ENCODE measurements at places on chromosomes 4 and X.
A peak's percentile ranks its signal among the peaks of the same experiment; 100 is the strongest.

- DNase-seq, result no peak
Observed at GRCh38 chrX:13463608-13464007, 105.8 kb upstream of the EGFL6 start.

GRCh38 chr4:167930166-167930565 is 162.2 kb upstream of the ANXA10 start:
- DNase-seq, result no peak

DNA sequence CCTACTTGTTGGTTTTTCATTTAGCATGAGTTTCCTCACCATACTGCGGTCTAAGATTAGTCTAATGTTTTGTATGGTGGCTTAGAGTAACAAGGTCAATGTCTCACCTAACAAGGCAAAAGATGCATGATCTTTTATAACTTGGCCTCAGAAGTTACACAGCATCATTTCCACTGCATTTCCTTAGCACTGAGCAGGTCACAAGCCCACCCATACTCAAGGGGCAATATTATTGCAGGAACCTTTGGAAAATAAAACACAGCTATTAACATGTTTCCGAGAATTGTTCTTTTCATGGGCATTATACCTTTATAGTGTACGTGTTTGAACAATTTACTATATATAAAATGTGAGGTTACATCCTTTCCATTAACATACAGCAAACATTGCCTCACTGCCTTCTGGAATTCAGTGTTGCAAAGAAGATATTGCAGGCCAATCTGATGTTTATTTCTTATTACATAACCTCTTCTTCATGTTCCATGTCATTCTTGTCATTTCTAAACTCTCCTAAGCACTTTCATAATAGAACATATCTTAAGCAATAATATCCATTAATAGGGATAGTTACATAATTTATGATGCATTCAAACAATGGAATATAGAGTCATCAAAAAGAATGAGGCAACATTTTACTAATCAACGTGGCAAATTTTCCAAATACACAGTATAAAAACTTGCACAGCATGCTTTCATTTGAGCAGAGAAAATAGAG is 153.8 kb downstream of the AREG start:
- DNase-seq, result no peak

DNA sequence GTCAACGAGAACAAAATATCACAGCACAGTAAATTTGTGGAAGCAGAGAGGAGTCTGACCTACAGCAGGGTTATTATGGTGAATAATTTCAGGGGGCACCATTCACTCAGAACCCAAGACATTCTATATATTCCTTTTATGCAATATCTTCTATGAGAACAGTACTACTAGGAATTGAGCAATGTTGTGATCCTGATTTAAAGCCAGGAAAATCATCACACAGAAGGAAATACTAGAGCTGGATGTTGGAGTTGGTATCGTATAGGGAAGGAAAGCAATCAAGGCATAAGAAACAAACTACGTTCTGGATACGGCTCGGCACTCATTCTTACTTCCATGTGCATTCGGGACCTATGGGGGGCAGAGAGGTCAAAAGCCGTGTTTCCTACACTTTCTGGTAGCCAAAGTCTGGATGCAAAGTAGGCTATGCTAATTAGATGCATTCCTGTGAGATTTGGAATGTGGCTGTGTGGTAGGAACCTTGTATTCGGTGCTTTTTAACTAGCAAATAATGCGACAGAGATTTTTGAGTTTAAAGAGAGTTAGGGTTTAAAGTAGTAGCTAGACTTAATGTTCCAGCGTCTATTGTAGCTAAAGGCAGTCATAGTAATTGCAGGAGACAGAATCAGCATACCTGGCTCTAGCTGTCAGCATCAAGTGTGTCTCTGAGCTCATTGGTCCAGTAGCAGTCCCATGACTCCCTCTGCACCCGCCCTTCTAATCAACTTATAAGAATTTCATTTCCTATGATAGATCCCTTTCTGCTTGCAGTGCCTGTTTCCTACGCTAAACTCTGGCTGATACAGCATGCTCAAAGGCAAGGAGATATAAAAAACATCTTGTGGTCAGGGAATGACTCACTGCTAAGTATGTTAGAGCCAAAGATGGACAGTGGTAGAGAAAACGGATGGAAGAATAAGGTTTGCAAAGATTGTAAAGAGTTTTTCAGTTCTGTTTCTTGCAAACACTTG is 43.3 kb upstream of the PDGFC start:
- DNase-seq, result no peak

GRCh38 chrX:39984191-39984956 is 113.4 kb downstream of the BCOR start:
- no peak for DNase-seq

GRCh38 chr4:29770627-29771026 is 949.5 kb upstream of the PCDH7 start:
- no peak for DNase-seq

DNA sequence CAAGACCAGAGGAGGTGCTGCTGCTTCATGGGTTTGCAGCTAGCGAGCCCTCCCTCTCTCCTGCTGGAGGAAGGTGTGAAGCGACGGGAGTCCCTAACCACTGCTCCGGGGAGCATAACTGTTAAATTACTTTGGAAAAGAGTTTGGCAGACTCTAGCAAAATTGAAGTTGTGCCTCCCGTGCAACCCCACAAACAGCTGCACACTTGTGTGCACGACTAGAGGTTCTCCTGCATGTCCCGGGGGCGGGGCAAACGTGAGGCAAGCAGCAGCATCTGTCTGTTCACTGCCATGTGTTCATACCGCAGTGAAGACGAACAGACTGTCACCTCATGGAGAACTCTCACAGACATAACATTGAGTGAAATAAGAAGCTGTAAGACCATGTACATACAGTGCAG is 34.5 kb downstream of the TNIP2 start:
- no peak for DNase-seq

GRCh38 chr4:176798540-176798939 is 5.8 kb upstream of the VEGFC start:
- no peak for DNase-seq

DNA sequence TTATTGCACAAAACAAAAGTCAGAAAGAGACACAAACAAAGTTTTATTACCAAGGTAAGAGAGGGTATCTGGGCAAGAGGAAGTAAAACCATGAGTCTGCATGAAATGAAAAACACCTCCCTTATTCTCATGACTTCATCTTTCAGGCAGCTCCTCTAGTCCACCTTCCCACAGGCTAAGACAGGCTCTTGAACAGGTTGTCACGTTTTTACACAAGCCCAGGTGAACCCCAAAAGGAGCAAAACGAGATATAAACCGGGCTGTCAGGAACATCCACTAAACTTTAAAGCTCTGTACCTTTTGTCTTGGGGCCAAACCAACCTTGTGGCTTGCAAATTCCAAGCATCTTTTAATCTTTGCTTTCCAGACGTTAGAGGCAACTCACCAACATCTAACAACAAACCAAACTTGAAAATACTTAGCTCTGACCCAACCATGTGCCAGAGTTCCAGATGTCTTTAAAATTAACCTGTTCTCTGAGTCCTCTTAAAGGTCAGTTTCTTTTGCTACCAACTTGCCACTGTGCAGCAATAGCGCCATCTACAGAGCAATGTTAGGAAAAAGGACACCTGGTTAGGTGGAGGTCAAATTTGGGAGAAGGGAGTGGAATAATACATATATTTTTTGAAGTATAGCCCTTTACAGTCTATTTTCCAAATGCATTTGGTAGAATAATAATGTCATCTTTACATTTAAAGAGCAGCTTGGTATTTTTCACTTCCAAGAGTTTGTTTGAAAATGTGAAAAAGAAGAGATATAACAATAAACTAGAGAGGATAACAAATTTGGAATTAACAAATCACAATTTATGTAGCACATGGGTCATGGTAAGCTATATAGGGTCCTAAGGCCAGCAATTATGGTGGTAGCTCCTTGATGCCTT is 73.1 kb downstream of the QRFPR start:
- DNase-seq, result no peak

DNA sequence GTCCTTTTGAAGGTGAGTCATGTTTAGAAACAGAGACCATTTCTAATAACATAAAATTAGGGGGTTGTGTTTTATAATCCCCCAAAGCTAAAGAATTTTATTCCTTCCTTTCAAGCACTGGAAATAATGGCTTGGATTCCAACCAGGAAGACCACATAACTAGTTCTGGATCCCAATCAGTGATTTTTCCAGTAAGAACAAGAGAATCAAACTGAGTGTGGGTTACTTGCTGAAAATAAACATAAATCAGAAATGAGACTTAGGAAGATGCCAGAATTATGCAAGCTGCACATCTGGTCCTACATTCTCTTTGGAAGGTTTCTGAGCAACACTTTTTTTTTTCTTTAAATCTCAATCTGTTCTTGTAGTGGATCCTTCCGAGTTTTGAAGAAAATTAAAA is 76.3 kb downstream of the SOWAHB start:
- DNase-seq, result no peak

DNA sequence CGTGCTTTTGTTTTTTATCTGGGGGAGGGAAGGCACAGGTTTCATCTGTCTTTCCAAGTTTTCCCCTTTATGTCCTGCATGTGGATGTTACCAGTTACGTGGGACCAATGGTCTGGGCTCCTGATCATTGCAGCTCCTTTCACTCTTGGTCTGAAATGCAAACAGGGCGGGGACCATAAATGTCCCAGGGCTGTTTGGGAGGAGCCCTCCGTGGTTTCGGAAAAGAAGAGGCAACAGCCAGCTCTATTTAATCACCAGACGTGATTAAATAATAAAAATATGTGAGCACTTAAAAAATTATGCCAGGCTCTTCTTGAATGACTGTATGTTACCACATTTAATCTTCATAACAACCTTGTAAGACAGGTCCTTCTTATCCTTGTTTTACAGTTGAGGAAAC is 30.8 kb upstream of the C1GALT1C1 start:
- no peak for DNase-seq

DNA sequence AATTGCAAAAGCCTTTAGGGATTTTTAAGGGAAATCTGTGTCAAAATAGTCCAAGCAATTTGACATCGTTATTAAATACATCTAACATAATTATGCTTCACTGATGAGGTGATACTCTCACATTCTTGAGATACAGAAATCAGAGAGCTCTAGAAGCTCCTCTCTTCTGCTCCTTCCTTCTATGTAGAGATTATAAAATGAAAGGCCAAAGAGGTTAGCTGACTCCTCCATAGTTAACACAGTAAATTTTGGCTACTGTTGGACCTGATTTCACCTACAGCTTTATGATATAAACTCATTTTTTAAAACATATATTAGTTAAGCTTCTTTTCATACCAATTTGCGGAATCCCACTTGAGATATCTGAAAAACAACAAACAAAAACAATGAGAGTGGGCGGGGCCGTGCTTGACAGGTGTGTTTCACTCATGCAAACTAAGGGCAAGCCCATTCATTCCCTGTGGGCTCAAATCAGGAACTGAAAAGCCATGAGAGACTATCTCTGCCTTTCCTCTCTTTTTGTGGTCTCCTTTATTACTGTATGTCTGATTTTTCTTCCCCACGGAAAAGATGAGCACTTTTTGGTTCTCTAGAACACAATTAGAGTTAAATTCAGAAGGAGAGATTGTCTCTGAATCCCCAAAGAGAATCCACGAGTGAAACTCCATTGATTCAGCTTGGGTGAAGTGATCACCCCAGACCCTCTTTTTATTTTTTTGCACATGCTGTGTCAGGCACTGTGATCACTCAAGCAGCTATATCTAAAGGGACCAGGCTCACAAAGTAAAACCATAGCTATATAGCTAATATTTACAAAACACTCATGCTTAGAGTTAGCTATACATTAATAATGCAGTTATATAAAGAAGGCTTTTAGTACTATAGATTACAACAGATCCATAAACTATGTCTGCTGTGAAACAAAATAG is 566.3 kb downstream of the IL15 start:
- no peak for DNase-seq

GRCh38 chr4:185437809-185438208 is 12.0 kb upstream of the UFSP2 start:
- no peak for DNase-seq

DNA sequence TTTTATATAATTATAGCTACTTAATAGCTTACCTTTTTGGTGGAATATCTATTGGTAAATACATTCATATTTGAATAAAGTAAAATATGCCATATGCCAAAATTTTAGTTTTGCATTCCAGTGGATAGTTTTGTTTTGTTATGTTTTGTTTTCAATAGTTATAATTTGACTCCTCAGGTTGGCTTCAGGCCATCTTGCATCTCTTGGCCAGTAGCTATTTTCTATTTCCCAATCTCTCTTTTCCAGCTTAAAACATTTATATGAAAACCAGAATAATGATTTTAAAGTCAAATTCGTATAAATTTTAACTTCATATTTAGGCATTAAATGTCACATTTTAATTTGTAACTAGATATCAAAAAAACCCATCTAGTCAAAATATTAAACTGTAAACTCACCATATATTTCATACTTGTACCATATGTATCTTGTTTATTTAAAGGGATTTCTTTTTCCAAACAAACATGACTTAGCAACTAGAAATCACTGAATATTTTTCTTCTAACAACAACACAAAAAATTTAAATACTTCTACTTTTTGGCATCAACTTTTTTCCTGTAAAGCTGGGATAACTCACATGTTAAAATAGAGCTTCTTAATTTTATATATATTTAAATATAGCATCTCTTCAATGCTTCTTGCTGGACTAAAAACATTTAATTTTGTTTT is 1209.6 kb downstream of the PCDH7 start:
- DNase-seq, result no peak

DNA sequence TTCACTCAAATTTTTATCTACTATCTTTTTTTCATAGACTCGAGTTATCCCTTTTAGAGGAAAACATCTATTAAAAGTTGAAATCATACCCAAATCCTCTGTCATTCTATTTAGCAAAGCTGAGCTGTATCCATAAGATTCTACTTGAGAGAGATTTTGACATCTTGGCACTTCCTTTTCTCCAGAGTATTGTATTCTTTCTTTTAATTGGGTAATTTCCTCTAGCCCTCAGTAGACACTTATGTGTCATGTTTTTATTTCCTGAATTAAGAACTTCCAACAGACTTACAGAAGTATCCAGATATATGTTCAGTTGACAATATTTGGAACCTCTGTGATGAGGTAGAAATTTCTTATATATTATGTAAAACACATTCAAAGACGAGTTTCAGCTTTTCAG is 201.6 kb upstream of the NR3C2 start:
- DNase-seq, result no peak

DNA sequence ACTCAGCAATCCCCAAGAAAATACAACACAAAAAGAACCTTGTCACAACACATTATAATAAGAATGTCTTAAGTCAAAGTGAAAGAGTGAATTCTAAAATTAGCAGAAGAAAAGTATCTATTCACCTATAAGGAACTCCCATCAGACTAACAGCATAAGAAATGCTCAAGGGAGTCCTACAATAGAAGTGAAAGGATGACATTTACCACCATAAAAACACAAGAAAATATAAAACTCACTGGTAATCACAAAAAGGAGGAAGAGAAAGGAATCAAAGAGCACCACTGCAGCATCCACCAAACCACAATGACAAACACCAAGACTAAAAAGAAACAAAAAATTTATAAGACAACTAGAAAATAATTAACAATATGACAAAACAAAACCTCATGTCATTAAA is 257.0 kb upstream of the AGTR2 start:
- no peak for DNase-seq

DNA sequence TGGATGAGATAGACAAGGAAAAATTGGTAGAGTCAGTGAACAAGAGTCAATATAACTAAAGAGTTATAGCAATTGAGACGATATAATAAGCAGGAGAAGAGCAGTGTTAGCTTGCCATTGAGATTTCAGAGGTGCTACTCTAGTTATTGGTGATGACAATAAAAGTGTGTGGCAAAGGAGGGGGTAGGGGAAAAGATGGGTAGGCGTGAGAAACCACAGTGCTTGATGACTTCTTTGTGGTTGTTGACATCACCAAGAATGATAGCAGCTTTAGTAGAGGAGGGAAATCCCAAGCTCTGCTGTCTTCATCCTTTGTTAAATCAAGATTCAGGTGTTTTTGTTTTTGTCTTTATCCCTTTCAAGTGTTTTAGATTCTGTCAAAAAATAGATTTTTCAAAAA is 179.9 kb upstream of the PPP3CA start:
- DNase-seq, result peak; percentile 49

Measured in stimulated activated CD8-positive, alpha-beta memory T cell treated with anti-CD3 and anti-CD28 coated beads, Interleukin-4, amount 100 ng/mL, for 4 hours (primary cell).